Purkinje cell (primary cell): ENCODE measurements at places on chromosomes 13 and 19. TPM values are rescaled to one million over a fixed set of nuclear protein-coding genes. Genes with fewer than 3 reads are reported as not detected.

The SLC7A10 gene
- 1.2 and 3.2 TPM in 2 replicates for polyA plus RNA-seq

The NLRP11 gene
- polyA plus RNA-seq: 0.11 and 0.24 TPM in 2 replicates

The ZNRF4 gene
- polyA plus RNA-seq: not detected in 2 replicates

The SBSN gene
- not detected in 2 replicates for polyA plus RNA-seq

The ZNF296 gene
- polyA plus RNA-seq: 0.15 TPM in 1 of 2 replicates, not detected in the other

The KIR3DL1 gene
- polyA plus RNA-seq: not detected in 2 replicates

The GPC6 gene
- 2.5 and 5.4 TPM in 2 replicates for polyA plus RNA-seq

The DIRAS1 gene
- 0.22 and 1.6 TPM in 2 replicates for polyA plus RNA-seq

The C1QTNF9B gene
- polyA plus RNA-seq: 0.36 TPM in 1 of 2 replicates, not detected in the other

The SH2D3A gene
- polyA plus RNA-seq: not detected in 2 replicates

The ERICH6B gene
- 1.3 TPM in 1 of 2 replicates, not detected in the other for polyA plus RNA-seq

The SIGLEC5 gene
- not detected in 2 replicates for polyA plus RNA-seq

The IFNL1 gene
- polyA plus RNA-seq: not detected in 2 replicates

The ATCAY gene
- polyA plus RNA-seq: 2.4 and 4.7 TPM in 2 replicates

The LIM2 gene
- not detected in 2 replicates for polyA plus RNA-seq
